Retina (tissue), 1 donor: ENCODE measurements at places on chromosomes 16 and 17.

- no peak for DNase-seq
These were observed 16.7 kb downstream of the UNKL start for GRCh38 chr16:1397779-1398178.

DNA sequence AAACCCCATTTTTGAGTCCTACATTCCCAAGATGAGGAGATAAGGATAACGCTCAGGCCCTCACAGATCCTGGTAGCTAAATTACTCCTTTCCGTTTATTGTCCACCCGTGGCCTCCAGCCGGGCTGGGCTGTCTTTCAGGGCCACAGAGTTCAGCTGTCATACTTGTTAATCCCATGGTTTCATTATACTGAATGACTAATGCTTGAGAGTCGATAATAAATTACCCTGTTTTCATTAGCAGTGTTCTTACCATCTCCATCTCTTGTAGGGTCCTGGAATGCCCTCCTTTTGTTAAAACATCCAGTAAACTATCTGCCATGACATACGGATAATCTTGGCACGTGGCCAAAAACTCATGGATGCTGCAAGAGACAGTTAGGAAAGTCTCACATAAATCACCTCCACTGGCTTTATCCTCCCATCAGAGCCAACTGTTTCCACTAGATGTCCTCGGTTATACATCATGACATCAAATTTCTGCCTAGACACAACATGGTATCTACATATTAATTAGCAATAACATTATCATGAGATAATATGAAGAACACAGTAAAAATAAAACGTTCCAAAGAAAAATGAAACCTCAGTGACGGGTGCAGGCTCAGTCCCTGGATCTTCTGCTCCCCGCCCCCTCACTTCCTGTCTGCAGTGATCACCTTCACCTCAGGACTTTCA, 45.3 kb downstream of the BRD7 start:
- no peak for DNase-seq

DNA sequence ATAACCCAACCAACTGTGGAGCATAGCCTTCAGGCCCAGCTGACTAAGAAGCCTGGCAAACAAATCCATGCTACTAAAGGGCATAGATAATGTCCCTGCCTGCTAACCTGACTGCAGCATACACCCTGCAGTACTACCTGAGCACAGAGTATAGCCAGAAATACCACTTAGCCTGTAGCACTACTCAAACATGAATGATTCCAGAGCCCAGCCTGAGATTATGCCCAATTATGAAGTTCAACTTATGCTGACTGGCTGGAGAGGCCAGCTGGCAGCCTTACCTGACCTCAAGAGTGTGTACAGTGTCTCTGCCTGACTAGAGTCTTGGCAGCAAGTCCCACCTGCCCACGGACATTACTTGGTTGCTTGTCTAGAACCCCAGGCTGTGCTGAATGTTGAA, 1265.3 kb downstream of the CDH11 start:
- DNase-seq: no peak

- DNase-seq: no peak
These were observed 15.9 kb upstream of the CYB5B start for GRCh38 chr16:69408475-69408874.

DNA sequence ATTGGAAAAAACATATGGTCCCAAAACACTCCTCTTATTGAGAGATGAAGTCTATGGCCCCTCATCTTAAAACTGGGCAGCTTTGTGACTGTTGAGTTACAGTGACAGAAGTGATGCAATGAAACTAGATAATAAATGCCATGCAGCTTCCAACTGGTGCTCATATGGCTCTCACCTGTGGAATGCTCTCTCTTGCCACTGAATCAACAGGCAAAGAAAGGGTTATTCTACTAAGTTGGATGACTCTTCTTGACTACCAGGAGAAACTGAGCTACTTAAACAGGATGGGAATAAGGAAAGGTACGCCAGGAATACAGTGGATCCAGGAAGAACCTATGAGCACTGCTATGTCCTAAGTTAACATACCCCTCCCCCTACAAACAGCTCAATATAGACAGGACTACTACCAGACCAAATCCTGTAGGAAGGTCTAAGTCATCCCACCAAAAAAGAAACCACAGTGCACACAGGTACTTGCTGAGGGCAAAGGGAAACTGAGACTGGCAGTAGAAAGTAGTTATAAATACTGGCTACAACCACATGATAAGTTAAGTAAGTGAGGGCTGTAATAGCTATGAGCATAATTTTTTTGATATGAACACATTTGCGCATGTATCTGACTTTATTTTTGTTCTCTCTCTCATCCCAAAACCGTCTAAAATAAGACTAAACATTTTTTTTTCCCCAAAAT, 398.5 kb downstream of the ZFHX3 start:
- DNase-seq: no peak

DNA sequence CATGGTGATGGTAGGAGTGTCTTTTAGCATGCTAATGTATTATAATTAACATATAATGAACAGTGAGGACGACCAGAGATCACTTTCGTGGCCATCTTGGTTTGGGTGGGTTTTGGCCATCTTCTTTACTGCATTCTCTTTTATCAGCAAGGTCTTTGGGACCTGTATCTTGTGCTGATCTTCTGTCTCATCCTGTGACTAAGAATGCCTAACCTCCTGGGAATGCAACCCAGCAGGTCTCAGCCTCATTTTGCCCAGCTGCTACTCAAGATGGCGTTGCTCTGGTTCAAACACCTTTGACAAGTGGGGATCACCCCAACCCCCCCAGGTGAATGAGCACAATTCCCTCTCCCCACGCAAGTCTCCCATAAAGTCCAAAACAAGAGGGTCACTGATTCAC, 49.3 kb upstream of the ETV4 start:
- DNase-seq: no peak

- DNase-seq: no peak
These were observed 28.2 kb downstream of the B9D1 start for GRCh38 chr17:19334331-19334730.

GRCh38 chr17:9242497-9242881, 221.2 kb downstream of the NTN1 start:
- DNase-seq: no peak

DNA sequence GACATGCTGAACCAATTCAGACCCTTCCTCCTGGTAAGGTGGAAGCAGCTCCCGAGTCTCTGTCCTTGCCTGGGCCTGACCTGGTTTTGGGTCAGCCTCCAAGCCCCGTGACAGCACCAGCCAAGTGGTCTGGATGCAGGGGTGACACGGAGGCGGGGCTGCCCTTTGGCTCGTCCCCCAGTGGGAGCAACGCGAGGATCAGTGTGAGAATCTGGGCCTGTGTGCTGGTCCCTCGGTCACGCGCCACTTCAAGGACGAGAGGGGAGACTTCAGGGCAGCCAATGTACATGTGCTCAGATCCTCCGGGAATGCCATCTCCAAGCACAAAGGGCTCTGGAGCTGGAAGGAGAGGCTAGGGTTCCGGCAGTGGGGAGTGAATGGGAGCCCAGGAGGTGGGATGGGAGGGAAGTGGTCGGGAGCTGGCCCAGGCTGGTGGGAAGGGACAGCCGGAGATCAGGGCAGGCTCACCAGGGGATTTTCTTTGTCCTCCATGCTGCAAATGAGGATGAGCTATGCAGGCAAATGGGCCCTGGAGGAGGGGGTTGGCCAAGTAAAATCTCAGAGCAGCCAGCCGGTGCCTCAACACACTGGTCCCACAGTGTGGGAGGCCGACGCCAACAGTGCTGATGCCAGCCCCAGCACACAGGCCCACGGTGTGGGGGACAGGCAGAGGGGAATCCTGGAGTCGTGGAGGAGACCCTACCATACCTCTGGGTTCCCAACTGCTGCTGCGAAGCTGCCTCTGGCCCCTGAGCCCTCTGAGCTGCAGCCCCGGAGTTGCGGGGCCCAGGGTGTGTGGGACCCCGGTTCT, 4.2 kb upstream of the NDRG4 start:
- DNase-seq: no peak

DNA sequence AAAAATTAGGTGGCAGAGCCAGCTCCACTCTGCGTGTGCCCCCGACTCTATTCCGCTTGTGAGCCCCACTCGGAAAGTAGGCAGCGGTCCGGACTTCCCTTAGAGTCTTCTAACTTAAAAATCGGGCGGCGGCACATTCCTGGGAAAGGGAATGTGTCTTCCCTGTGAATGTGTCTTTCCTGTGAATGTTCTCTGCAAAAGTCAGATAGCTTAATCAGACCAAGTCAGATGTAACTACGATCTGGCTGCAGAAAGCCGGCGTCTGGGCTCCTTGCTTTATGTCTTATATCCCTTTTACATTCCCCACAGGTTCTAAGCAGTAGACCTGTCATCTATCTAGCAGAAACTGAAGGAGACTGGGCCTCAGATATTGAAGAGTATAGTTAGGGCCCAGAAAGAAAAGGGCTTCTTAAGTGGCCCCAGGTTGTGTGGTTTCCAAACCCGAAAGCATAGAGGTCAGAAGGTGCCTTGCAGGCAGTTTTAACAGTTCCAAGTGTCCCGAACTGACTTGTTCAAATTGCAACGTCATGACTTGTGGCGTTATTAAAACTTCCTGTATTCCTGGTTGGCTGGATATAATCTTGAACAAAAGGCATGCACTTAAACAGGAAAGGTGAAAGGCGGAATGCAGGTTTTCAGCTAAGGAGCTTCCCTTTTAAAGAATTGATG, 601 bp downstream of the PHKB start:
- no peak for DNase-seq

- no peak for DNase-seq
These were observed 1007.5 kb upstream of the EEF2KMT start for GRCh38 chr16:6105115-6105514.

DNA sequence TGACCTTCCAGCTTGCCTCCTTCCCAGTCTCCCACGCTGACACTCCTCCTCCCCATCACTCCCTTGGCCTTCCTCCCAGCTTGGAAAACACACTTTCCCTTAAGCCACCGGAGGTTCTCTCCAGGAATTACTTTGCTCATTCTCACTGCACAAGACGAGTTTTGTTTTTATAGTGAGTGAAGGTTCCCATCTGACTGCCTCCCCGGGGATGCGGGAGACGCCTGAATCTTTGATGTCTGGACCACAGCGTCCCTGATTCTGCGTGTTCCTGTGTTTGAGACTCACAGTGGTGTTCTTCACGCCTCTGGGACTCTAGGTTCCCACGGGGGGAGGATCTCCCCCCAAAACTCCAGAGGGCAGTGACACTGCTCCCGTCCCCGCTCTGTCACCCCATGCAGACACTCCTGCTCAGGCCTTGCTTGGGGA, 2.0 kb downstream of the DNAI2 start:
- DNase-seq: peak; percentile 38

DNA sequence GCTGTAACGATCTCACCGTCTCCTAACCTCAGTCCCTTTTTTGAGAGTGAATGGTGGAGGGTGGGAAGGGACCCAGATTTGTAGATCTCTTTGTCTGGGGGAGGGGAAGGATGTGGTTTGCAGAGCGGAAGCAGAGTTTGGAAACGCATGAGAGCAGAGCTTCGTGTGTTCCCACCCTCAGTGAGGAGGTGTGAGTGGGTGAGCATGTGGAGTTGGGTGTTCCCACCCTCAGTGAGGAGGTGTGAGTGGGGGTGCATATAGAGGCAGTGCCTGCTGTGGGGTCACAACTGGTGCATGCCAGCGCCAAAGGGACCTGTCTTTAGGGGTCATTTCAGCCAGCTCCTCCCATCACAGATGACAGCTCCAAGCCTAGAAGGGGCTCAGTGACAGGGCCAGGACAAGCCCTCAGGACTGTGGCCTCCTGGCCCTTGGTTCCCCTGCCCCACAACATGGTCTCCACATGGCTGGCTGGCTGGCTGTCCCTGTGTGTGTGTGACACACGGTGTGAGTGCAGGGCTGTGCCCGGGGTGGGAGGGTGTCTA, 1.8 kb upstream of the CISD3 start:
- DNase-seq: no peak

GRCh38 chr16:87832741-87833502, 36.4 kb downstream of the SLC7A5 start:
- DNase-seq: no peak

DNA sequence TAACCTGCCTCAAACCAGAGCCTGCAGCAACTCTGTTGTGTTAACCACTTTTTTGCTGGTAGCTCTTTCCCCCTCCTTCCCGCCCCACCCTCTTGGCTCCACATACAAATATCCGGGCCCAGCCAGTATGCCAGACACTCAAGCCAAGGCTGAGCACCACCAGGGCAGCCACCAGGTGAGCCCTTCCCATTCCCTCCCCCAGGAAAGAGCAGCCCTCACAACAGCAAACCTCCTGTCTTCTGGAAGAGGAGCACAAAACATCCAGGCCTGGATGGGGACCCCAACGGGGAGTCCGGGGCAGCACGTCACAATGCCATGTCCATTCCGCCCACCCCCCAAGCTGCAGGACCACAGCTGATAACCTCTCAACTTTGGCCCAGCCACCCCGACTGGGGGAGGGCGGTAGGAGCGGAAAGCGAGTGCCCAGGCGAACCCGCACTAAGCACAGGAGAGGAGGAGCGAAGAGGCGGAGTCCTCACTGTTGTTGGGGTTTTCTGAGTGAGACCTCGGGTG, 757 bp downstream of the ORMDL3 start:
- peak; percentile 10 for DNase-seq

DNA sequence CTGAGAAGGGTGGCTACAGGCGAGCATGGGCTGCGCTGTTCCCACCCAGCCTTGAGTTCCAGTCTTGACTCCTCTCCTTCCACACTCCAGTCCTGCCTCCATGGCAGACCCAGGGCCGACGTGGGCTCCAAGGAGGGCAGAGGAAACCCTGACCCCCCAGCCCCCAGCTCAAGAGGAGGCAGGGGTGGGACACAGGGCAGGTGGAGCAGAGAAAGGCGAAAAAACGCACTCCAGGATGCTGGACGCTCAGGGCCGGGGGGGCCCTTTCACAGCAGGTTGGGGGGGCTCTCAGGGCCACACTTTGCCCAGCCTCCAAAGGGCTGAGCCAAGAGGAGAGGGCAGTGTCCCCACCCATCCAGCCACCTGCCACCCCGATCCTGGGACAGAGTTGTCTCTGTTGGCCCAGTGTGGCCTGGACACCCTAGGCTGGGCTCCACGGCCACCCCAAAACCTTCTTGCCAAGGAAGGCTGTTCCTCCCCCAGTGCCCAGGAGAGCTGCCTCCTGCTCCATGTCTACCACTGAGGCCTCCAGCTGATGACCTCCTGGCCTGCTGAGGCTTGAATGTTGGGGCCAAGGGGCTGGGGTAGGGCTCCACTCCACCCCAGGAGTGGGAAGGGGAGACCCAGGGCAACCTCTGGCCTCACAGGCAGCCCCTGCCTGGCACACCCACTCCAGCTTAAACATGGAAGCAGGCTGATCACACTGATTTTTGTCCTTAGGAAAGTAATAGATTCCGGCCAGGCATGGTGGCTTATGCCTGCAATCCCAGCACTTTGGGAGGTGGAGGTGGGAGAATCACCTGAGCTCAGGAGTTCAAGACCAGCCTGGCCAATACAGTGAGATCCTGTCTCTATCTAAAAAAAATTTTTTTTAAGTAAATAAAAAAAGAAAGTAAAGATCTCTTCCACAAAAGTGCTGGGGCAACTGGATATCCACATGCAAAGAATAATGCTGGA, 7.4 kb upstream of the CCDC57 start:
- DNase-seq: no peak
